ENCODE measurements at places on chromosomes 2 and 18.

DNA sequence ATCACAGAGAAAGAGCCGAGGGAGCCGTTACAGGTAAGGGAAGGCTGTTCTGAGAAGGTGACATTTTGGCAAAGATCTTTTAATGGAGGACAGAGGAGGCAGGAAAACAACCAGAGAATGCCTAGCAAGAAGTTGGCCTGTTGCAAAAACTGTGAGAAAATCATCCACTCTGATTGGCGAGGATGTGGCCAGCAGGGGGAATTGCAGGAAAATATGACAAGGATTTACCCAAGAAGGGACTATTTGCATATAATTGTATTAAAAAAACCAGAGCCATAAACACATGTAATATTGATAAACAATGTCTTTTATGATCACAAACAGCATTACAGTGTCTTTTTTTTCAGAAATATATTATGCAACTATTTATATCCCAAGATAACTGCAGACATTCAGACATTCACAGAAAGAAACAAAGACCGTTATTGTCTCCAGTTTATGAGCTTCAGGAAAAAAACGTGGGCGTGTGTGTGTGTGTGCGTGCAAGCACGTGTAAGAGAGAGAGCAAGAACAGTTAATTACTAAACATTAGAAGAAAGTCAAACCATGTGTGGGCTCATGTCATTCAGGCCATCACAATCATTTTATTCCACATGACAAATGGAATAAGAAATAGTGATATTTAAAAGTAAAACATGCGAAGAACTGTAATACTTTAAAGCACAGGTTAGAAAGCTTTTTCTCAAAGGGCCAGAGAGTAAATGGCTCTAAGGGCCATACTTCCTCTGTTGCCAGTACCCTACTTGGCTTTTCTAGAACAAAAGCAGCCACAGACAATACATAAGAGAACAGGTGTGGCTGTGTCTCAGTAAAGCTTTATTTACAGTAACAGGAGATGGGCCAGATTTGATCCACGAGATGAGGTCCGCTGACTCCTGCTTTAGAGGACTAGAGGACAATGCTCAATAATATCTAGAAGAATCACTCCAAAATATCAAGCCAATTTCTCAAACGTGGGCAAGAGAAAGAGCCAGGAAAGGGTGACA lies 324.1 kb downstream of the DLGAP1 start:
- no peak for DNase-seq

- DNase-seq, result no peak
Observed at GRCh38 chr2:183723278-183723677, 599.0 kb downstream of the NUP35 start.

DNA sequence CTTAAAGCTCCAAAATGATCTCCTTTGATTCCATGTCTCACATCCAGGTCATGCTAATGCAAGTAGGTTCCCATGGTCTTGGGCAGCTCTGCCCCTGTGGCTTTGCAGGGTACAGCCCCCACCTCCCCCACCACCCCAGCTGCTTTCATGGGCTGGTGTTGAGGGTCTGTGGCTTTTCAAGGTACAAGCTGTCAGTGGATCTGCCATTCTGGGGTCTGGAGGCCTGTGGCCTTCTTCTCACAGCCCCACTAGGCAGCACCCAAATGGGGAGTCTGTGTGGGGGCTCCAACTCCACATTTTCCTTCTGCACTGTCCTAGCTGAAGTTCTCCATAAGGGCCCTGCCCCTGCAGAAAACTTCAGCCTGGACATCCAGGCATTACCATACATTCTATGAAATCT lies 19.0 kb downstream of the SLC9A4 start:
- no peak for DNase-seq

DNA sequence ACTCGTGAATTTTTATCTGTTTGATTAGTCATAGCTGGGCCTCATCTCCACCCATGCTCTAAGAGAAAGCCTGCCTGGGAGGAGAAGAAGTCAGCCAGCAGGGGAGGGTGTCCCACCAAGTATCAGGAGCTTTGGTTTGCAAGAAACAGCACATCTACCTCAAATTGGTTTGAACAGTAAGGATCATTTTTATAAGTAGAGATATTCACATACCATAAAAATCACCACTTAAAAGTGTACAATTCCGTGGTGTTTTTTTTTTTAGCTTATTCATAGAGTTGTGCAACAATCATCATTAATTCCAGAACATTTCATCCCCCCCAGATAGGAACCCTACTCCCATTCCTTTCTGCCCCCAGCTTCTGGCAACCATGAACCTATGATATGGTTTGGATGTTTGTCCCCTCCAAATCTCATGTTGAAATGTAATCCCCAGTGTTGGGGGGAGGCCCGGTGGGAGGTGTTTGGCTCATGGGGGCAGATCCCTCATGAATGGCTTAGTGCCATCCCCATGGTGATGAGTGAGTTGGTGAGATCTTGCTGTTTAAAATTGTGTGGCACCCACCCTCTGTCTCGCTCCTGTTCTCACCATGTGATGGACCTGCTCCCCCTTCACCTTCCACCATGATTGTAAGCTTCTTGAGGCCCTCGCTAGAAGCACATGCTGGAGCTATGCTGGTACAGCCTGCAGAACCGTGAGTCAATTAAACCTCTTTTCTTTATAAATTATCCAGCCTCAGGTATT lies 36.2 kb upstream of the HS6ST1 start:
- DNase-seq, result no peak

DNA sequence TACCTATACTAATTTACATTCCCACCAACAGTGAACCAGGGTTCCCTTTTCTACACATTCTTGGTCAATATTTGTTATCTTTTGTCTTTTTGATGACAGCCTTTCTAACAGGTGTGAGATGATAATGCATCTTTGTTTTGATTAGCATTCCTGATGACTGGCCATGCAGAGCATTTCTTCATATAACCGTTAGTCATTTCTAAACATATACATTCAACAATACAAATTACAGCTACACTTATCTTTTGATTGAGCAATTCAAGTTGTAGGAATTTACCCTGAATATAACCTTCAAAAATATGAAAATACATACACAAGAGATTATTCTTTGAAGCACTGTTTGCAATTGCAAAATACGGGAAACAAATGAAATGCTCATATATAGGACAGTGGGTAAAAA lies 94.9 kb downstream of the TMEM131 start:
- DNase-seq, result no peak

- no peak for DNase-seq
Observed at GRCh38 chr18:37452682-37453385, 112.8 kb downstream of the CELF4 start.

DNA sequence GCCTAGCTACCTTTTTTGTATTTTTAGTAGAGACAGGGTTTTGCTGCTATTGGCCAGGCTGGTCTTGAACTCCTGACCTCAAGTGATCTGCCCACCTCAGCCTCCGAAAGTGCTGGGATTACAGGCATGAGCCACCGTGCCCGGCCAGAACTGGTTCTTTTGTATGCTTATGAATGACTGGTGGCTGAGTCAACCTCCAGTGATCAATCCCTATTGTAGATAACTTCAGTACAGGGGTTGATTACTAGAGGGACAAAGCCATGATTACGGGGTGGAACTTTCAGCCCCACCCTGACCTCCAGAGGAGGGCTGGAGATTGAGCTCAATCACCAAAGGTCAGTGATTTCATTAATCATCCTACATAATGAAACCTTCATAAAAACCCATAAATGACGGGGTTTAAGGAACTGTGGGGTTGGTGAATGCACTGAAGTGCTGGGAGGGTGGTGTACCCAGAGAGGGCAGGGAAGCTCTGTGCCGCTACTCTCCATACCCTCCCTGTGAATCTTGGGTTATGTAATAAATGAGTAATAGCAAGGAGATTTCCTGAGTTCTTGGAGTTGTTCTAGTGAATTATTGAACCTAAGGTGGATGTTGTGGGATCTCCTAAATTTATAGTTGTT lies 281.8 kb upstream of the CXCR4 start:
- no peak for DNase-seq

Data from CD4-positive, alpha-beta T cell treated with Interleukin-21 for 1 hour (primary cell).